T-cell (primary cell): ENCODE measurements at places on chromosomes 6 and 20. TPM values are rescaled to one million over a fixed set of nuclear protein-coding genes. Genes with fewer than 3 reads are reported as not detected.

TSHZ2 gene
- total RNA-seq = 25.8 TPM

DNA sequence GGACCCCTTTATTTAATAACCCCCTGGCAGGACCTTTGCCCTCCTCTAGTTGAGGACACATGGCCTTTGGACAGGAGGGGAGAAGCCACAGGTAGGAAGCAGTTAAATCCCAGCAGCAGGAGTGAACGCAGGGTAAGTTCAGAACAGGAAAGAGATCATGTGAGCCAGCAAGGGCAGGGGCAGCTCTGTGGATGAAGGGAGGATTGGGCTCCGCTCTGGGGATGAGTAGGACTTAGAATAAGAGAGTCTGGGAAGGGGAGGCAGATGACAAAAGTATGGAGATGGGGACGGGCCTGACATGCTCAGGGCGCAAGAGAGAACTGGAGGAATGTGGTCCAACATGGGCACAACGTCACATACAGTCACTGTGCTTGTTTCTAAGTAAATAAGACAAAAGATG is 89.0 kb downstream of the NDUFAF5 start:
- no peak for DNase-seq
- H3K27me3 ChIP-seq = no peaks in the 10 kb centered on the region
- H3K4me1 ChIP-seq = no peaks in the 10 kb centered on the region
- no peak overlapping the region for H3K27ac ChIP-seq
- H3K36me3 ChIP-seq = no peaks in the 10 kb centered on the region

FOXP4 gene
- total RNA-seq = 10.1 TPM

GRCh38 chr6:124996411-124996810 is 34.2 kb downstream of the RNF217 start:
- H3K4me3 ChIP-seq = no peak overlapping the region
- H3K27me3 ChIP-seq = no peaks in the 10 kb centered on the region
- H3K4me1 ChIP-seq = no peaks in the 10 kb centered on the region
- H3K27ac ChIP-seq = no peak overlapping the region
- DNase-seq = no peak
- no peaks in the 10 kb centered on the region for H3K36me3 ChIP-seq

- H3K27ac ChIP-seq = no peak overlapping the region
- peaks cover 4% of the 10 kb centered on the region for H3K4me1 ChIP-seq
- no peak for DNase-seq
- H3K36me3 ChIP-seq = no peaks in the 10 kb centered on the region
These were observed 35.4 kb downstream of the NINL start for GRCh38 chr20:25549843-25550477.

DNA sequence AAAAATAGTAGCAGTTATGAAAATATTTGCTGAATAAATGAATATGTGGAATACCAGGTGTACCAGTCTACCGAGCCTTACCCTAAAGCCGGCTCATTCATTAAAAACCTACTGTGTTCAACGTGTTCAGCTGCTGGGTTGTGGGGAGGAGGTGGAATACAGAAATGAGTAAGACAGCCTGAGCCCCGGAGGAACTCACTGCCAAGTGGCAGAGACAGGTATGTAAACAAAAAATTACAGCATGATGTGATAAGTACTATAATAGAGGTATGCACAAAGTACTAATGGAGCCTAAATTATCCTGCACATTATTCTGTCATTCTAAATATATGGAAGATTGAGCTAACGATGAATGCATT is 6.8 kb upstream of the ADTRP start:
- peak overlapping the region; percentile 39 for H3K4me3 ChIP-seq
- H3K4me1 ChIP-seq = no peaks in the 10 kb centered on the region
- no peaks in the 10 kb centered on the region for H3K27me3 ChIP-seq
- H3K27ac ChIP-seq = no peak overlapping the region
- no peaks in the 10 kb centered on the region for H3K36me3 ChIP-seq
- DNase-seq = no peak

ZNF165 gene
- 7.2 TPM for total RNA-seq

SDHAF4 gene
- total RNA-seq = 7.0 TPM

OR2B2 gene
- total RNA-seq = not detected

- H3K36me3 ChIP-seq = no peaks in the 10 kb centered on the region
- no peak for DNase-seq
- no peaks in the 10 kb centered on the region for H3K4me1 ChIP-seq
- peaks cover 20% of the 10 kb centered on the region for H3K27me3 ChIP-seq
- H3K4me3 ChIP-seq = no peak overlapping the region
These were observed 800 bp upstream of the GRIK2 start for GRCh38 chr6:101392586-101393230.

DNA sequence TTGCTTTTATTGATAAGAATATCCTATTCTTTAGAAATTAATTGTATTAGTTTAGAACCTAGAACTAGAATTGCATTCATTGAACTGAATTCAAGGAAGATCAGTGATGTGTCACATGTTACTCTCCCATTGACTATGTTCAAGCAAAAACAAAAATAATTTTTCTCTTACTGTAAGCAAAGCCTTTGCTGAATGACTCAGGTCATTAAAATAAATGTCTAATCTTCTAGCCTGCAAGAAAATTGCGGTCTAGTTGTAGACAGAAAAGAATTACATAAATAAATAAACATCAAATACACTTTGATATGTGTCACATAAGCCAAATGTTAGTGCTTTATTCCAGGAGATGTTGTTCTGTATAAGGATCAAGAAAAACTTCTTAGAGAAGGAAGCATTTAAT is 387.9 kb downstream of the ADGRB3 start:
- H3K27me3 ChIP-seq = no peaks in the 10 kb centered on the region
- H3K27ac ChIP-seq = no peak overlapping the region
- DNase-seq = no peak
- no peak overlapping the region for H3K4me3 ChIP-seq
